ENCODE measurements at places on chromosomes 7 and 10.

- DNase-seq = no peak
Measured at GRCh38 chr7:57769958-57770357, 320.0 kb downstream of the ZNF716 start.

DNA sequence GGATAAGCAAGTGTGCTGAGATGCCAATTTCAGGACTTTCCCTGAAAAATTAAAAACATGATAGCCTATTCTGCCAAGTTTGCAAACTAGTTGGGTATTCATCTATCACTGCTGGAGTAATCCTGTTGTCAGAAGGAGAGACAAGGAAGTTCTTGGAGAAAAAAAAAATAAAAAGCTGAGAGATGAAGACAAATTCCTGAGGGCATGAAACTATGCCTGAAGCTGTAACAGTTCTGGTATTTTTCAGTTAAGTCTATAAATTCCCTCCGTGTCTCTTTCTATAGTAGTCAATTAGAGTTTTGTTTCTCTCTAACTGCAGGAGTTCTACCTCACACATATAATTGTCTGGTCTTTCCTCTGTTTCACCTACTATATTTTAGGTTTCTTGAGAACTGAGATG lies 95.7 kb downstream of the DGKB start:
- DNase-seq = no peak

GRCh38 chr7:81501220-81501619 lies 268.6 kb downstream of the HGF start:
- no peak for DNase-seq

- no peak for DNase-seq
Measured at GRCh38 chr7:138282997-138283396, 177.1 kb upstream of the TRIM24 start.

DNA sequence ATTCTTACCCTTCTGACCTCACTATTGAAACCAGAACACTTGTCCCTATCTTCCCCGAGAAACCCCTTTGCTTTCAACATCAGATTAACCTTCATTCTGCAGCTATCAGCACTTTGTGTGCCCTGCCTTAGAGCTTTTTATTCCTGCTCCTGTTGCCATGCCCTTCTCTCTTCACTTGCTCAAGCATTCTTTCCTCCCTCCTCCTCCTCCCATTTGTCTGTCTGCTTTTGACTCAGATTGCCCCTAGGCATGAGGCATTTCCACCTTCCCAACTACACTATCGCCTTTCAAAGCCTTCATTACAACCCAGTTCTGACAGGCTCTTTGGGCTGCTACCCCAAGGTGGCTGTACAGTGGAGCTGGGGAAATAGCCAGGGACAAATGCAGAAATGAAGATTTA lies 143.3 kb downstream of the SLC25A13 start:
- no peak for DNase-seq

GRCh38 chr10:72186258-72186981 lies 29.4 kb upstream of the ANAPC16 start:
- DNase-seq = no peak

GRCh38 chr10:44993226-44993921 lies 7.3 kb upstream of the ZNF22 start:
- DNase-seq = no peak

DNA sequence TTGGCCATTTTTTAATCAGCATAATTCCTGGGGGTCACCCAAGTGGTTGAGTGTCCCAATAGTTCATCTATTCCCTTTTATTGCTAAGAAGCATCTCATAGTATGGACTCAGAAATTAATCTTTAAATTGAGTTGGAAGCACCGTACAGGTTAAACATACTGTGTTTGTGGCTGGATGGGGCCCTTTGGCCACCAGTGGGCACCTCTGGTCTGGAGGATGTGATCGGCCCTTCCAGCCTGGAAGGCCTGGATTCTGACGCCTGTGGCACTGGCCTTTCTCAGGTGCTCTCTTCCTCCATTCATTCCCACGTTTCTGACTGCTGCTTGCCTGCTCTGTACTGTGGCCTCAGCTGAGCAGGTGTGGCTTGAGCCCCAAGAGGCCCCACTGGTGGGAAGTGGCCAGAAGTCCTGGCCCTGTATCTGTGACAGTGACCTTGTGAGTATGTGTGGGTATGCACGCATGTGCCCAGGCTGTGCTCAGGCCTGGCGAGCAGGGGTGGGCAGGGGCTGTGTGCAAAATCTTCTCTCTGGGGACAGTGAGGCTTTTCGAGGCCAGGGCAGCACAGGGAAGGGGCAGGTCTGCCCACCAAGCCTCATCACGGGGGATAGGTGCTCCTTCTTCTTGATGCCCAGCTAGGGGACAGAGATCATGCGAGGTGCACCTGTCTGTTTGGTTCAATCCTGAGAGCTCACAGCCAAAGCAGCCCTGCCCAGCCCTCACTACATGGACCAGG lies 30.1 kb downstream of the LDB3 start:
- DNase-seq = no peak

GRCh38 chr10:104309980-104310978 lies 28.0 kb downstream of the ITPRIP start:
- DNase-seq = no peak

DNA sequence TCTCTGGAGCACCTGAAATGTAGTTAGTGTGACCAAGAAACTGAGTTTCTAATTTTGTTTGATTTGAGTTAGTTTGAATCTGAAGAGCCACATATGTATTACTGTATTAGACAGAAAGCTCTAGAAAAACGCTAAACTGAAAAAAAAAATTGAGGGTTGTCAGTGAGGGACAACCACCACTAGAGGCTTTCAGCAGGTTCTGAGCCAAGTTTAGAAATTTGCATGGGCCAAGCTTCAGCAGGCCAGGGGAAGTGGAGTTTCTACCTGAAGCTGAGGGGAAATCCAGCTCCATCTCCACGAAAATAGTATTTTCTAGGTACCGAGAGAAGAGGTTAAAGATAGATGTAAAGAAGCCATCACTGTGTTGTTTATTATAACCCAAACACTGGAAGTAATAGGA lies 77.9 kb upstream of the PLXNA4 start:
- no peak for DNase-seq

DNA sequence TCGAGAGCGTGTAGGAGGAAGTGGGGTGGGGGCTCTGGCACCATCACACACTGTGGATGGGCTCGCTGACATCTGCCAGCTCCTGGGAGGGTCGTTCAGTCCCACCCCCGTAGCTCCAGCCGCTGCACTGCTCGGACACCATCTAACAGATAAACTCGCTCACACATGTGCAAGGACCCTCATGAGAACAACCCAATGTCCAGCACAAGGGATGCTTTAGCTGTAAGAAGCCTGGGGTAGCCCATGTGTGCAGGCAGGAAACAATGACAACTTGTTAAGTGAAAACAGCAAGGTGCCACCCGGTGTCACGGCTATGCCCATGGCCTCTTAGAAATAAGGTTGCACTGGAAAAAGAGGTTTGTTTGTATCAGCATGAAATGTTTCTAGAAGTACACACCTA lies 14.1 kb downstream of the OGDHL start:
- no peak for DNase-seq

- DNase-seq = no peak
Measured at GRCh38 chr7:55552320-55553023, 19.8 kb downstream of the VOPP1 start.

DNA sequence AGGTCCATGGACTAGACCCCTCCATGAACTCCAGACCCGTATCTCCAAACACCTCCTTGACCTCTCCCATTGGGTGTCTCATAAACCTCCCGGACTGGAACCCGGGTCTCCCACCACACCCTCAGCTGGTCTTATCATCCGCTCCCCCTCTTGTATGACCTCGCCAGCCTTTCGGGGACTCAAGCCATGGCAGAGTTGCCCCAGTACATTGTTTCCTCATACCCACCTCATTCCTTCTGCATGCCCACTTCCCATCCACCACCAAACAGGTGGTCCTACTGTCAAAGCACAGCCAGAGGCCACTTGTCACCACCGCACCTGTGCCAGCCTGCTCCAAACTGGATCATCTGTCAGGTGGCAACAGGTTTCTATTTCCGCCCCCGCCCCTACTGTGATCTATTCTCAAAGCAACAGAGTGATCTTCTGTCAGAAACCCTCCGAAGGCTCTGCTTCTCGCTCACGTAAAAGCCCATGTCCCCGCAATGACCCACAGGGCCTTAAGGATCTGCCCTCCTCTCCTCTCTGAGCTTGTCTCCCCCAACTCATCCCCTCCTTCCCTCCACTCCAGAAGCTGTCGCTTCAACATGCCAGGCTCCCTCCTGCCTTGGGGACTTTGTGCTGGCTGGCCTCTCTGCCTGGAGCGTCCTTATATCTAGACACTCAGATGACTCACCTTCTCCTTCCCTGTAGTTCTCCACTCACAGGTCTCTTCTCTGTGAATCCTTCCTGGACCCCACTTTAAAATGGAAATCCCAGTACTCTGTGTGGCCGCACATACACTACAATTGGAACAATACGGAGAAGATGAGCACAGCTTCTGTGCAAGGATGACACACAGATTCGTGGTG lies 22.8 kb upstream of the PRKAG2 start:
- DNase-seq = no peak

GRCh38 chr10:42753507-42754154 lies 29.0 kb upstream of the BMS1 start:
- DNase-seq = no peak

GRCh38 chr10:67603701-67604100 lies 92.3 kb downstream of the CTNNA3 start:
- no peak for DNase-seq

DNA sequence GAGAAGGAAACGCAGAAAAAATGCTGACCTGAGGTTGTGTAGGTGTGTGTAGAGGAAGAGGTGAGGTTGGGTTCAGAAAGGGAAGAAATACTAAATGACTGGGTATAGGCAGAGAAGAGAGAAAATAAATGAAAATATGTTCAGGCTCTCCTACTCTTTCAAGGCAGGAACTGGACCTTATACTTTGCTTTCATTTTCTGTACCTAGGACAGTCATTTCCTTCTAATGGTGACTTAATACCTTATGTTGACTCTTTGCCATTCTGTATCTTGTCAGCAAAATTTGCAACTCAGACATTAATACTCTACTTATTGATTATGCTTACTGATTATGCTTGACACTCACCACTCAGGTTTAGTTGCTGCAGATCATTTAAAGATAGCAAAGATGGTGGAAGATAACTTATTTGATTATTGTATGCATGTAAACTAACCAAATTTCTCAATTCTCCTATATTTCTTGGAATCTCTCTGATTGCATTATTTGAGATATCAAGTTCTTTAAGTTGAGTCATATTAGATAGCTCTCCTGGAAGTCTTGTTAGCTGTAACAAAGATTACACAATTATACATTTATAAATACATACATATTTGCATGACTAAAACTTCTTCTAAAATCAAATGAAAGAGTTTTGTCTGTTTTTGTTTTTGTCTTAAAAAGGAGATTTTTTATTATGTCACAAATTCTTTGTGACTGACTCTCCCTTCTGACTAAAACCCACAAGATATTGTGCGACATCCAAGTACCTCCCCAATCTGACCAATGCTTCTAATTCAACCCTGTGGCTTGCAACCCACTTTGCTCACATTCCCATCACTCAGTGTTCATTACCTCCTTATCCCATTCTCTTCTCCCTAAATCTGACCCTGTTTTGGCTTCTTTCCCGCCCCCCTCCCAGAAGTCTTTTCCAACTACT lies 20.0 kb downstream of the LRRD1 start:
- DNase-seq = no peak

DNA sequence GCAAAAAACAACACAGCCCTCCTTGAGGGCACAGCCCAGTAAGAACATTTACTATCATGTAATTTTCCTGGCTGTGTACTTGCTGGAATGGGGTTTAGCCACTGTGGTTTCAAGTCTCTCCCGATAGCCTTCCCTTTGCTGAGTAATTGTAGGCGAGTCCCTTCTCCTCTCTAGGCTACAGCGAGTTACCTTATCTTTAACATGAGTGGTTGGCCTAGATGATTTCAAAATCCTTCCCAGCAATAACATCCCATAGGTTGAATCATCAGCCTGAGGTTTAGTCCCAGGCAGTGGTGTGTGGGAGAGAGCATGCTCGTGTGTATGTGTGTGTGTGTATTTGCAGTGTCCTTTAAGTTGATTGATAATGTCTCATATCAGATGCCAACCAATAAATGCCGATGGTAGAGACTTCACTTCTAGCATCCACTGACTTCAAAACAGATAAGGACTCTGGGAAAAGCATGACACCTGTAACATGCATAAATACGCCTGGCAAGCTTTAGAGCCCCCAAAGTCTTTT lies 142.9 kb upstream of the ZMIZ1 start:
- no peak for DNase-seq

GRCh38 chr7:139659922-139660316 lies 117.9 kb downstream of the HIPK2 start:
- DNase-seq = no peak

- DNase-seq = no peak
Measured at GRCh38 chr10:46318799-46319198, 32.0 kb downstream of the ANTXRL start.

- no peak for DNase-seq
Measured at GRCh38 chr7:39407137-39407536, 159.1 kb upstream of the YAE1 start.

DNA sequence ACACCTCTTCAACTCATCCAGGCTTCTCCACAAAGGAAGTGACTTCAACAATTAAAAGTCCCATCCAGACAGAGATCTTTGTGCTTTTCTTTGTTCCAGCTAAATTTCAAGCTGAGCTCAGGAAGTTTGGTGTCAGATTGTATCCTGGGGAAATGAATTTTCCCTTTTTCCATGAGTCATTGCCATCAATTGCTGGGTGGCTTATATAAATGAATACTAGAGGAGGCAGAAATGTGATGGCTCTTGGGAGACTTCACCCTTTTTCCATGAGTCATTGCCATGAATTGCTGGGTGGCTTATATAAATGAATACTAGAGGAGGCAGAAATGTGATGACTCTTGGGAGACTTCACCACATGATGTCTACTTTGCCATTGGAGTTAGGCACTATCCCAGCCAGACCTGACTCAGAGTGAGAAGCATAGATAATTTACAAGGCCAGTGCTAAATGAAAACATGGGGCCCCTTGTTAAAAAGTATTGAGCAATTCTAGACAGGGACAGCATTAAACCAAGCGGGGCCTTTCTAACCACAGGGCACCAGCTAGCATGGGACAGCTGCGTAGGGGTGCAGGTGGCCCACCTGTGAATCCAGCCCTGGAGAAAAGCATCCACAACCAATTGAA lies 339.2 kb upstream of the PODXL start:
- DNase-seq = peak; percentile 88

DNA sequence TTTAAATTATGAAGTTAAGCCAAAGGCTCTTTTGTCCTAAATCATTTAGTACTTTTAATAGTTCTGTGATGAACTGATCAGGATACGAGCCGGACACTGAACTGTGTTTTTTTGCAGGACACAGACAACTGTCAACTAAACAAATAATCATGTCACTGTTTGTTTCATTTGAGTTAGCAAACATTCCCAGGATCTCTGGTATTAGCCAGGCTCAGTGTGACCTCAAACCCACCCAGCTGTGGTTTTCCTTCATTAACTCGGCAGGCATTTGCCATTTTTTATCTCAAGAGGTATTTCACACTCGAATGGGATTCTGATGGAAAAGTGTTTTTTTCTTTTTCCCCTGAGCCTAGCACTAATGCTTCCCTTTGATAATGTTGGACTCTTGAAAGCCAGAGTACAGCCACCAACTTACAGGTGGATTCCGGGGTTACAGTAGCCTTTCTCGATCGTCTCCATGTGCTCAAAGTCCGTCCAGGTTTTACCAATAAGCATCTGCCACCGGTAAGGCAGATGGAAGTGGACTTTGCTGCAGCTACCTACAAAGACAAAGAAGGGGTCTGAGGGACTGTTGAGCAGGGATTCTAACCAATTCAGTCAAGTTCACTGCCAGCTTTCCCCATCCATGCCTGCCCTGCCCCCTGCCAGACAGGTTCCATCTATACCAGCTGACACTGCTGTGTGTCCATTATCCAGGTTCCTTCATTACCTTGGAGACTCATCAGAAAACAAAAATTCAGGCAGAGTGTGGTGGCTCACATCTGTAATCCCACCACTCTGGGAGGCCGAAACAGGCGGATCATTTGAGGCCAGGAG lies 33.4 kb downstream of the ZC3HAV1 start:
- no peak for DNase-seq

- DNase-seq = no peak
Measured at GRCh38 chr10:68811314-68812009, 15.9 kb upstream of the STOX1 start.

Data from SJSA1 (cell line).